Activated T-helper 1 cell treated with anti-CD3 and anti-CD28 coated beads, Interleukin-2, amount 50 U/mL, for 16 hours (primary cell): ENCODE measurements at places on chromosomes 12 and 14.

GRCh38 chr14:31864937-31865855 is 211.9 kb upstream of the ARHGAP5 start:
- no peak for DNase-seq

GRCh38 chr14:27886256-27886655 is 880.3 kb upstream of the FOXG1 start:
- no peak for DNase-seq

GRCh38 chr12:62720661-62721330 is 214.2 kb downstream of the PPM1H start:
- no peak for DNase-seq

DNA sequence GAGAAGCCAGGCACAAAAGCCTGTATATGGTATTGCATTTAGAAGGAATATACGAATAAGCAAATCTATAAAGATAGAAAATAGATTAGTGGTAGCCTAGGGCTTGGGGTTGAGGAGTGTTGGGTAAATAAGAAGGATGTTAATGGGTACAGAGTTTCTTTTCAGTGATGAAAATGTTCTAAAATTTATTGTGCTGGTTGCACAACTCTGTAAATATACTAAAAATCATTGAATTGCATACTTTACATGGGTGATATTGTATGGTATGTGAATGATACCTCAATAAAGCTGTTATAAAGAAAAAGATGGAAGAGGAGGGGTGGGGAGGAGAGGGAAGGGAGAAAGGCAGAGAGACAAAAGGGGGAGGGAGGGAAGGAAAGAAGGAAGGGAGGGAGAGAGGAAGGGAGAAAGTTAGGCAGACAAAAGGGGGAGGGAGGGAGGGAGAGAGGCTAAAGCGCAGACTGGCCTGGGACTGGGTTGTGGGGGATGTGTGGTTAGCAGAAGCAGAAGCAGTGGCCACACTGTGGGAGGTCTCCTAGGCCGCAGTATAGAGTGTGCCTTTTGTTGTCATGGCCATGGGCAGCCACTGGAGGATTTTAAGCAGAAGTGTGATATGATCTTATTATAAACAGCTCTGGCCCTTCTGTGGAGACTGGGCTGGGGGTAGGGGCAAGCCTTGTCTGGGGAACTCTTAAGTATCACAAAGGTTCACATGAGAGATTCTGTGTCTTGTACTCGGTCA is 73.6 kb upstream of the ELK3 start:
- DNase-seq, result no peak

- DNase-seq, result no peak
Measured at GRCh38 chr14:44982594-44982993, 20.6 kb downstream of the TOGARAM1 start.

DNA sequence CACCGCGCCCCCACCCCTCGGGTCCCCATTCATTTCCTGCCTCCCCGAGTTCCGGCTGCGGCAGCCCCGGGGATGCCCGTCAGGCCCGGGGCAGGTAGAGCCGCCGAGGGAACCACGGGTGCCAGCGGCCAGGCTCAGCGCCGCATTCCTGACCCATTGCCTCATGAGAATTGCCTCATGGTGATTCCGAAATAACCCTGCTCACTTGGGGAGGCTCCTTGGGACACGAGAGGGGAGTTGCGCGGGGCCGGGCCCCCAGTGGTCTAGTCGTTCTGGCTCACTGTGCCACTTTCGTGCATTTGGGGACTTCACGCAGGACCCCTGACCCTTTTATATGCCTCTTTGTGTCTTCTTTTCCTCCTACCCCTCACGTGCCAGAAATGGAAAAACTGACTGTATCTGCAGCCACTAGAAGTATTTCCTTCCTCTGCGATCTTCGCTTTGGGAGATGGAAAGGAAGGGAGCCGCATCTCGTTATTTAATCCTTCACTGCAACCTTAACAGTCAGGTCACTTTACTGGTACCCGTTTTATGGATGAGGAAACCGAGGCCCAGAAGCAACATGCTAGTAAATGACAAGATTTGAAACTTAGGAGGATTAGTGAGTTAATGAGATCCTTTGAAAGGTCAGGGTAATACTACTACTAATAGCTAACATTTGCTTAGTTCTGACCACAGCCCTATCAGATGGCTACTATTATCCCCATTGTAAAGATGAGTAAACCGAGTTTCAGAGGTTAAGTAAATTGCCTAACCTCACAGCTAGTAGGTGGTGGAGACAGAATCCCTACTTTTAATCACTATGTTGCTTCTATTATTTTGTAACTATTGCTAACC is 768 bp downstream of the PTPN11 start:
- no peak for DNase-seq
